ENCODE measurements at places on chromosomes 13 and 19. TPM values are rescaled to one million over a fixed set of nuclear protein-coding genes. Genes with fewer than 3 reads are reported as not detected.

The PRR20E gene
- not detected for polyA plus RNA-seq

The PABPC3 gene
- 1.7 TPM for polyA plus RNA-seq

The ZNF490 gene
- 5.7 TPM for polyA plus RNA-seq

The KMT2B gene
- polyA plus RNA-seq: 34.5 TPM

The DPF1 gene
- polyA plus RNA-seq: 2.0 TPM

The CNMD gene
- 1.4 TPM for polyA plus RNA-seq

The NLRP9 gene
- polyA plus RNA-seq: 0.17 TPM

The LAIR1 gene
- polyA plus RNA-seq: 3.2 TPM

The TNFSF9 gene
- 0.20 TPM for polyA plus RNA-seq

The FFAR2 gene
- 0.78 TPM for polyA plus RNA-seq

The TIMM44 gene
- 46.7 TPM for polyA plus RNA-seq

The ZNF208 gene
- polyA plus RNA-seq: 4.9 TPM

The CEACAM19 gene
- polyA plus RNA-seq: 22.7 TPM

The NDUFS7 gene
- 40.2 TPM for polyA plus RNA-seq

The ADGRL1 gene
- 39.8 TPM for polyA plus RNA-seq

The SIGLEC11 gene
- polyA plus RNA-seq: 4.1 TPM

The LILRB1 gene
- 1.4 TPM for polyA plus RNA-seq

The ZNF358 gene
- polyA plus RNA-seq: 34.6 TPM

The ZNF773 gene
- polyA plus RNA-seq: 16.6 TPM

The AMER2 gene
- 0.35 TPM for polyA plus RNA-seq

The CDC16 gene
- 161 TPM for polyA plus RNA-seq

The C5AR2 gene
- 0.55 TPM for polyA plus RNA-seq

The KANK2 gene
- polyA plus RNA-seq: 117 TPM

The SERPINE3 gene
- polyA plus RNA-seq: 0.95 TPM

The LAMP1 gene
- 170 TPM for polyA plus RNA-seq

The TRAPPC2B gene
- 14.6 TPM for polyA plus RNA-seq

The SOX1 gene
- not detected for polyA plus RNA-seq

The SRRM5 gene
- 1.1 TPM for polyA plus RNA-seq

The LGALS7 gene
- polyA plus RNA-seq: 0.70 TPM

The OR4F17 gene
- 0.23 TPM for polyA plus RNA-seq

The ZNF845 gene
- 11.6 TPM for polyA plus RNA-seq

The PCSK4 gene
- 5.0 TPM for polyA plus RNA-seq

The PLK5 gene
- polyA plus RNA-seq: 0.23 TPM

The LILRA2 gene
- 0.40 TPM for polyA plus RNA-seq

The USHBP1 gene
- polyA plus RNA-seq: 5.4 TPM

The DLL3 gene
- polyA plus RNA-seq: 0.70 TPM

The GAS6 gene
- polyA plus RNA-seq: 17.4 TPM

The ZNF730 gene
- polyA plus RNA-seq: 18.2 TPM

The LENG9 gene
- polyA plus RNA-seq: 1.7 TPM

All from left kidney (tissue), 8 donors.